ENCODE measurements at places on chromosomes 3 and 15.
A peak's percentile ranks its signal among the peaks of the same experiment; 100 is the strongest.

GRCh38 chr15:93036951-93037819 lies 51.8 kb downstream of the RGMA start:
- DNase-seq, result peak; percentile 66

GRCh38 chr15:51496246-51496645 lies 126.3 kb downstream of the DMXL2 start:
- DNase-seq, result peak; percentile 20

DNA sequence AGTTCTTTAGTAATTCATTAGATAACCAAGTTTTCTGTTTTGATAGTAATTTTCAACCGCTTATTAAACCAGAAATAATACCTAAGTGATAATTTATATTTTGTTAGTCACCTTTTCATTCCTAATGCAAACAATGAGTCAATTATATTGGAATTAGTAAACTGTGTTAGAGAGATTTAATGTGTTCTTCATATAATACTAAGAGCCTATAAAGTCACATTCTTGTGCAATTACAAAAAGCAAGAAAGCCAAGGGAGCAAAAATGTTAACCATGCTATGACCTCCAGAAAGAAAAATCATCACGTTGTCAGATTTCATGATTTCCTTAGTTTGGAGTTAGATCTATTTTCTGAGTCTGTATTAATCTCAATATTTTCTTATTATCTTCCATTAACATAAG lies 108.8 kb upstream of the SAMMSON start:
- no peak for DNase-seq

DNA sequence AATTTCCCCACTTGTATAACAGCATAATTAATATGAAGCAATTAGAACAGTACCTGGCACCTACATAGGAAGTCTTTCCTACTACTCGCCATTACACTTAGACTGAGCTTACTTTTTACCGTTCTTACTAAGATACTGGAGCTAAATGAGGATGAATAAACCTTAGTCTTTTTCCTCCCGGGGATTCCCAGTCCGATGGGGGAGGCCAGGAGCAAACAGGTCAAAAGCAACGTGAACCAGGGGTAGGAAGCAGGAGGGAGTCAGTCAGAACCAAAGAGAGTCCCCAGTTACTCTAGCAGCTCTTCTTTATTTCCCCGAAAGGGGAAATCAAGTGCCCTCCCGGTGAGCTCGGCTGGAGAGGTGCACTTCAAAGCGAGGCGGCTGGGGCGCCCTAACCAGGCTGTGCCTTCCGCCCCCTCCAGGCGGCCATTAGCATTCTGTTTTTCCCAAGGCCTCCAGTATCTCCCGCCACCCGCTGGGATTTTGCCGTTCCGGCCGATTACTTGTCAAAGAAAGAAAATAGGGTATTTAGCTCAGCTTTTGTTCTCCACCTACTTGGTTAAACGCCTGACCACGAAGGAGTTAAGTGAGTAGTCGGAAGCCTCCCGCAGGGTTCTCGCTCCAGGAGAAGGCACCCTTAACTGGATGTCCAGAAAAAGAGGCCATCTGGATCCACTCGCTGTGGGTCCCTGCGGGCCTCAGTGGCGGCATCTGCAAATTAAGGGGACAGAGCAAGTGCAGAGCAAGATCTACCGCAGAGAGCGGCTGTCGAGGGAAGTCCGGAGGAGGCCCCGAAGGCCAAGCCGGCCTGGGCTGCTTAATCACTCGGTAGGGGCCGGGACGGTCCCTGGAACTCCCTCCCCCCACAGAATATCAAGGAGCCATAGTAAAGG lies 6.3 kb upstream of the EOMES start:
- DNase-seq, result no peak

- DNase-seq, result peak; percentile 71
Observed at GRCh38 chr3:5579139-5579602, 391.7 kb downstream of the EDEM1 start.

DNA sequence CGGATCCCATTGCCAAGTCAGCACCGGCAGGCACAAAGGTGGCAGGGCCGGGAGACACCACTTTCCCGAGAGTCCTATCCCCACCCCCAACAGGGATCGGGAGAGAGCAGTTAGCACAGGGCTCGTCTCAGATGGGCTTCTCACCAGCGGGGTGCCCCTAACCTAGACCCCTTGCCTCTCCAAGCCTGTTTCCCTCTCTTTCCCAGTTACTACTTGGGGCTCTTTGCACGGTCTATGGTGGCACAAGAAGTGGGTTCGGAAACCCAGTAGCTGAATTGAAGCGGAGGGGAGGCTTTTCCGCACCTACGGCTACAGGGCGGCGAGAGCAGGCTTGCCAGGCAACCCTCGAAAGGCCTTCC lies 383 bp upstream of the EFCC1 start:
- DNase-seq, result no peak

DNA sequence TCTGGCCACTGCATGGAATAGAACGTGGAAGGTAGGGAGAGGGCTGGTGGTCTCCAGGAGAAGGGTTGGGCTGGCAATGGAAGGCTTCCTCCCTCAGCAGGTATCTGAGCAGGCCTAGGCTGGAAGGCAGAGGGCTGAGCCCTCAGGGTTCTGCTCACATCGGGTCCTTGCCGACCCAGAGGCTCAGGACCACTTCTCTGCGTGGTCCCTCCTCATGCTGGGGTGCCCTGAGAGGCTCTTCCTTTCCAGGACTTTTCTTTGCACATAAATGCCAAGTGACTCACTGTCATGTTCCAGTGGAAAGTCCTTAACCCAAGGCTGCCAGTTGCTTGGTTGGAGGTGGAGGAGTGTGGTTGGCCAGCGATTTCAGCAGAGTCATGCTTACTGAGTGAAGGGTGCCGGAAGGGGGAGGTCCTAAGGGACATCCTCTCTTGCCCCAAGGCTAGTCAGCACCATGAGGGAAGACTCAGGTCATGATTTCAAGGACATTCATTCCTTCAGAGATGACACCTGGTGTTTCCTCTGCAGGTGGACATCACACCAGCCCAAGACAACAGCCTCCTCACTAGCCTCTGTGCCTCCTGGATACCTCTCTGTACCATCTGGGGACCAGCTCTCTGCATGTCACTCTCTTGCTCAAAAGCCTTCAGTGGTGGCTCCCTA lies 8.2 kb downstream of the SLC6A6 start:
- DNase-seq, result peak; percentile 96

- DNase-seq, result no peak
Observed at GRCh38 chr15:75420698-75421097, 30.8 kb downstream of the SIN3A start.

DNA sequence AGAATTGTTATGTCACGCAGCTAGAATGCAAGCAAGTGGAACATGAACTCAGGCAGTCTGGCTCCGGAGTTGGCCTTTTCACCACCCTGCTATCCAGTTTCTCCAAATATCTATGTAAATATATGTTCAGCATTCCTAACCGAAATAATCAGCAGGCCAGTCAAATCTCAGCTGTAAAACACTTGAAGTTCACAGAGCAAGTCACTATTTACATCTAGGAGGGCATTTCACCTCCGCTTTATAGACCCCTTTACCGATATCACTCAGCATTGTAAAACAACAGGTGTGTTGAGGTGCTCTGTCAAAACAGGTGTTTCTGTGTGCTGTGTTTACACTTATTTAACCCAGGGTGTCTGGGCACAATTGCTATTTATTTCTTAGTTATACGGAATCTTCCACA lies 12.2 kb upstream of the HES1 start:
- no peak for DNase-seq

DNA sequence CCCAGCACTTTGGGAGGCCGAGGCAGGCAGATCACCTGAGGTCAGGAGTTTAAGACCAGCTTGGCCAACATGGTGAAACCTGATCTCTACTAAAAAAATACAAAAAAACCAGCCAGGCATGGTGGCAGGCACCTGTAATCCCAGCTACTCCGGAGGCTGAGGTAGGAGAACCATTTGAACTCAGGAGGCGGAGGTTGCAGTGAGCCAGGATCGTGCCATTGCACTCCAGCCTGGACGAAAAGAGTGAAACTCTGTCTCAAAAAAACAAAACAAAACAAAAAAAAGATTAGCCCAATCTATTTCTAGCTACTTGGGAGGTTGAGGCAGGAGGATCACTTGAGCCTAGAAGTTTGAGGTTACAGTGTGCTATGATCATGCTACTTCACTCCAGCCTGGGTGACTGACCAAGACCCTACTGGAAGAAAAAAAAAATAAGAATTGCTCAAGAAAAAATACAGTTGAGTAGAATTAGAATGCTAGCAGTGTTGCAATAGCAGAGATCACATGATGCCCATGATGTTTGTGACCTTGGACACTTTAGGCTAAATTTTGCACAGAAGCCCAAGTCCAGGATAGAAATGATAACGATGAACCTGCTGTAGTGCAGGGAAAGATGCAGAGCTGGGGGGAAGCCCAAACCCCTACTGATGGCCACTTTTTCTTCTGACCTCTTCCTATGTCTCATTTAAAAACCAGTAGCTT lies 162.2 kb downstream of the LPP start:
- peak; percentile 44 for DNase-seq

- DNase-seq, result no peak
Observed at GRCh38 chr3:78846718-78847117, 921.1 kb downstream of the ROBO1 start.

DNA sequence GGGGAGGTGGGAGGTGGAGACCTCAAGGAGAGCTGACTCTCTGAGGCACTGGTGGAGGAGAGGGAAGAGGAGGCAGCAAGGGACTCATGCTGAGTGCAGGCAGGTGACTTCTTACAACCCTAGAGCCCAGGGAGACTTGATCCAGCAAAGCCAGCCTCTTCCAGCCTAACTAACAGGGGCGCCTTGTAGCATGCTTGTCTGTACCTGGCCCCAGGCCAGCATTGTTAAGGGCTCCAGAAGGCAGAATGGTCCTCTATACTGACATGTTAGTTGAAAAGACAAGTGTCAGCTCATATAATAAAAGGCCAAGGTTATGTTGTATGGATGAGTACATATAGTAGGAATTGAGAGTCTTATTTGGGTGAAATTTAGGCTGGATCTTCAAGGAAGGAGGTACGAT lies 65.4 kb downstream of the CHDH start:
- no peak for DNase-seq

- DNase-seq, result peak; percentile 10
Observed at GRCh38 chr3:48306860-48307530, 26.5 kb downstream of the SPINK8 start.
